ENCODE measurements at places on chromosomes 12 and 14.
A peak's percentile ranks its signal among the peaks of the same experiment; 100 is the strongest.

DNA sequence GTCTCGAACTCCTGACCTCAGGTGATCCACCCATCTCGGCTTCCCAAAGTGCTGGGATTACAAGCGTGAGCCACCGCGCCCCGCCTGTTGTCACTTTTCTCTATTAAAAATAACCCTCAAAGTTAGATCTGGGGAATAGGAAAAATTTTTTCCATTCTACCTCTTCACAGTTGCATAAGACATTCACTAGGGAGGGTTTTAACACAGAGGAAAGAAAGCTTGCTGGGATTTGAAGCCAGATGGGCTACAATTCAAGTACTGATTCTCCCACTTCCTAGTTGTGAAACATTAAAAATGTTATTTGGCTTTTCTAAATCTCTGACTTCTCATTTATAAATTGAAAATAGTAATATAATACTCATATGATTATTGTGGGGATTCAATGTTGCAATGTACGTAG, 23.3 kb upstream of the SLC15A5 start:
- no peak for DNase-seq

- no peak for DNase-seq
These were observed 4.9 kb downstream of the OTX2 start for GRCh38 chr14:56805201-56805991.

DNA sequence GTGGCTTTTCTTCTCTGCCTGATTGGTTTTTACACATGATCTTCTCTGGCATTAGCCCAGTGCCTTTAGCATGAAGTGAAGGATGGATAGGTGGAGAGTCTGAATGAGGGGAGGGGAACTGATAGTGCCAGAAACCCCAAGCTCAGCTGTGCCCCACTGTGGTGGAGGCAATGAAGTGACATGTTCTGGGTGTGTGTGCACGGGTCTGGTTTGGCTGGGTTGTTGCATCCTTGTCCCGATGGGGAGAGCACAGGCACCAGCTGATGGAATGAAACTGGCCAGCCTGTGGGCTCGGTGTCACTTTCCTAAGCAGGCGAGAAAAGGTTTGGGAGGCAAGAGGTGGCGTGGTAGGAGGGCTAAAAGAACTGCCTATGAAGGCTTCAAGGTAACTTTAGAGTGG, 65.3 kb downstream of the CACNA1C start:
- no peak for DNase-seq

DNA sequence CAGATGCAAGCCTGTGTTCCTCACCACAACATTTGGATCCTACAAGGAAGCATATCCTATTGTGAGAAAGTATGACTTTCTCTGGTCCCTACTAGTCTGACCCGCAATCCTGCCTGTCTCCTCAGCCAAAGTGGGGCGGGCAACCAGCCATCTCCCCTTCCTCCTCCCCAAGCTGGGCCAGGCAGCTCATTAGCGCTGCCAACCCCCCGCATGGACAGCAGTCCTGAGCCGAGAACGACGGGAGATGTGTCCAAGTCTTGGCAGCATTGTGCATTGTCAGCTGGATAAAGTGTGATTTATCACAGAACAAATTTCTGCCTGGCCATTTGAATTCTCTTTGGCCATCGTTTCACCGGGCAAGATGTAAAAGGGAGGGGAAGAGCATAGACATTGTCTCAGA, 139.4 kb downstream of the SLC15A4 start:
- DNase-seq, result no peak

DNA sequence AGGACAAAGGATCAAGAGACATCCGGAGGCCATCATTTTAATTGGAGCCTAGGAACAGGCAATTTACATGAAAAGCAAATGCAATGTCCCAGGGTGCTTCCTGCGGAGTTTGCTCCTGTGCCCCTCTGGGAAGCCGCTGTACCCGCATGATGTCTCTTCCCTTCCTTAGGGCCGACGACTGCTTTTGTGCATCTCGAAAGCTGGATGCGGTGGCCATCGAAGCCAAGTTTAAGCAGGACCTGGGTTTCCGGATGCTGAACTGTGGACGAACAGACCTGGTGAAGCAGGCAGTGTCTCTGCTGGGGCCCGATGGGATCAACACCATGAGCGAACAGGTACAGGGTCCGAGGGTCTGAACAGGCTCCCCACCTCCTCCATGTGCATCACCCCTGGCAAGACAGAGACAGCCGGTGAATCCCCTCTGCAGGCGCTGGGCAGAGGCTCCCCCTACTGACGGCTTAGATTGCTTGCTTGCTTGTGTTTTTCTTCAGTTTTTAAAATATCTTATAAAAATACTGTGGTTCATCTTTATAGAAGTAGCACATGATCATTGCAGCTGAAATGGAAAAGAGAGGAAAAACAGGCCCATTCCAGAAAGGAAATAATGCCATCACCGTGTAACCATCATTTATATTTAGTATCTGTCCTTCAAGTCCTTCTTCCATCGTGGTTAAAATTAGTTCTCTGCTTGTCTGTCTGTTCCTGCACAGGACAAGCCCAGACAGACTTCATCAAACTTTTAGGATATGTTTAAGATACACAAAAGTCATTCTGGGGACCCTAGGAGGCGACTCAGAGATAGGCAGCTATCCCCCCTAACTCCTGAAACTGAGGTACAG, 75.4 kb upstream of the PWP1 start:
- DNase-seq, result peak; percentile 26

- no peak for DNase-seq
These were observed 37.8 kb downstream of the TC2N start for GRCh38 chr14:91829511-91829910.
